Esophagus squamous epithelium (tissue), 5 donors: ENCODE measurements at places on chromosomes 1 and 21.

DNA sequence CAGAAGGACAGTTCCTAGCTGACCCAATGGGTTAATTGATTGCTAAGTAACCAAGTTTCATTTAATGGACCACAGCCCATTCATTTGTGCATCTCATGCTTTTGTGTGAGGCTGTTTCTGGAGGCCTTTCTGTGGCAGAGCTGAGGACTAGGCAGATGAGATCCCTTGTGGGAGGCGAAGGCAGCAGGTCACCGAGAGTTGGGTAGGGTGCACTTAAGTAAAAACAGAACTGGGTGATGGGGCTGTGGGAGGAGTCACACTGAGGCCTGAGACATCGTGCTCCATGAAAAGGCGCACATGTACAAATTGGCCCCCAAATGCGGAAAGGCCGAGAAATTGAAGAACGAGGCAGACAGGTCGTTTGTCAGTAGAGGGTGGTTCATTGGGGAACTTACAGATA is 60.9 kb downstream of the S100B start:
- no peak for DNase-seq

DNA sequence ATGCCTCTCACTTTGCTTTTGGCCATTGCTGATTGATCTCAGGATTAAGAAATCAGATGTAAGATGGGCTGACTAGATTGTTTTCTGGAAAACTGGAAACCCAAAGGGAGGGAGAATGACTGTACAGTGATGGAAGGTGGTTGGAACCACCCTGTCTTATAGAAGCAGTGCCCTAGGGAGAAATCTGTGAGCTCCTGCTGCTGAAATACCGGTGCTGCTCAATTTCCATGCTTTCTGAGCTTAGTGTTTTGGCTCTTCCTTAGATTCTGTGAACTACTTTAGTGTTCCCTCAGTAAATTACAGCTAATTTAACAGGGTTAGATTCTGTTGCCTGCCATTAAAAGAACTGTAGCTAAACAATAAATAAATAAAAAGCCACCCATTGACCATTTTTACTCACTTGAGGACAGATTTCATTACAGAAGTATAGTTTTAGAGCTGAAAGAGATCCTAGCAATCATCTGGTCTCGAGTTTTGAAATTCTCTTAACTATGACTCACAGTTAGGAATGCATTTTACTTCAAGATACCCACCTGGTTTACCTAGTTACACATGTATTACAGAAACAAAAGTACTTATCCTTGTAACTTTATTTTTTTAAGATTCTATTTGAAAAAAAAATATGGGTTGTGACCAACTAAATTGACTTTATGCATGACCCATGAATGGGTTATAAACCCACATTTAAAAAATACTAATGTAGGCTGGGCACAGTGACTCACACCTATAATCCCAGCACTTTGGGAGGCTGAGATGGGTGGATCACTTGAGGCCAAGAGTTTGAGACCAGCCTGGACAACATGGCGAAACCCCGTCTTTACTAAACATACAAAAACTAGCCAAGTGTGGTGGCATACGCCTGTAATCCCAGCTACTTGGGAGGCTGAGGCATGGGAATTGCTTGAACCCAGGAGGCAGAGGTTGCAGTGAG is 33.2 kb downstream of the CAMSAP2 start:
- no peak for DNase-seq

- DNase-seq = no peak
Observed at GRCh38 chr1:151713044-151713443, 3.6 kb downstream of the CELF3 start.

GRCh38 chr1:119132179-119132578 is 8.3 kb downstream of the WARS2 start:
- no peak for DNase-seq

GRCh38 chr1:233730809-233731208 is 116.9 kb downstream of the KCNK1 start:
- no peak for DNase-seq

- DNase-seq = no peak
Observed at GRCh38 chr1:177366091-177366490, 195.3 kb downstream of the BRINP2 start.

- DNase-seq = no peak
Observed at GRCh38 chr1:50195205-50195604, 86.5 kb downstream of the ELAVL4 start.

GRCh38 chr1:248834343-248834940 is 3.6 kb upstream of the ZNF672 start:
- no peak for DNase-seq

DNA sequence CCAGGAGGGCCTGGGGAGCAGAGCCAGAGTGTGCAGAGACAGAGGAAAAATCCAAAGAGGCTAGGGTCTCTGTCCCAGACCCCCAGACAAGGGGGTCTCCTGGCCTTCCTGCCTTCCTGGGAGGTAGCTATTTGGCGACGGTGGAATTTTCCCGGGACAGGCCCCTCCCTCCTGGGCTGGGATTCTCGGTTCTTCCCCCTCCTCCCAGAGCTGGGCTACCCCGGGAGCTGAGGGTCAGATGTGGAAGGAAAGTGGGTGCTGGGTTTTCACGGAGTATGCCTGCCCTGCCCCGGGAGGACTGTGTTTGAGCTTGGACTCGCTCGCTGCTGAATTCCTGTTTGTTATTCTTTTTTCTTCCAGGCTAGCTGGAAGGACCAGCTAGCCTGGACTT is 759 bp downstream of the AMPD2 start:
- DNase-seq = no peak

- no peak for DNase-seq
Observed at GRCh38 chr1:221777431-221778072, 35.7 kb upstream of the DUSP10 start.

GRCh38 chr1:8651236-8651890 is 166.1 kb downstream of the RERE start:
- no peak for DNase-seq

DNA sequence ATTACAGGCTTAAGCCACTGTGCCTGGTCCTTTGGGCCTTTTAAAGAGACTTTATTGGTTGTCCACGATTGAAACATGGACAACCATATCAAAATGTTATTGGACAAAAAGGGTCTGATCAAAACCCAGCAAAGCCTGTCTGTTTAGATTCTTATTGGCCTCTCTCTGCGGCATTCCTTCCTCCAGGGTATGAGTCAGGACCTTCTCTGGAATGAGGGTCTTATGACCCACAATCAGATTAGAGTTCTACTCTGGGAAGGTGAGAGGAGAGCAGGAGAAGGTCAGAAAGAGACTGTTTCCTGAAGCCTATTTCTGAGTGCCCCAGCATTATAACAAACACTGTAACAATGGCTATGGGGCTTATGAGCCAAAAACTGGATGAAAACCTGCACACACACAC is 7.9 kb downstream of the LURAP1 start:
- DNase-seq = no peak

DNA sequence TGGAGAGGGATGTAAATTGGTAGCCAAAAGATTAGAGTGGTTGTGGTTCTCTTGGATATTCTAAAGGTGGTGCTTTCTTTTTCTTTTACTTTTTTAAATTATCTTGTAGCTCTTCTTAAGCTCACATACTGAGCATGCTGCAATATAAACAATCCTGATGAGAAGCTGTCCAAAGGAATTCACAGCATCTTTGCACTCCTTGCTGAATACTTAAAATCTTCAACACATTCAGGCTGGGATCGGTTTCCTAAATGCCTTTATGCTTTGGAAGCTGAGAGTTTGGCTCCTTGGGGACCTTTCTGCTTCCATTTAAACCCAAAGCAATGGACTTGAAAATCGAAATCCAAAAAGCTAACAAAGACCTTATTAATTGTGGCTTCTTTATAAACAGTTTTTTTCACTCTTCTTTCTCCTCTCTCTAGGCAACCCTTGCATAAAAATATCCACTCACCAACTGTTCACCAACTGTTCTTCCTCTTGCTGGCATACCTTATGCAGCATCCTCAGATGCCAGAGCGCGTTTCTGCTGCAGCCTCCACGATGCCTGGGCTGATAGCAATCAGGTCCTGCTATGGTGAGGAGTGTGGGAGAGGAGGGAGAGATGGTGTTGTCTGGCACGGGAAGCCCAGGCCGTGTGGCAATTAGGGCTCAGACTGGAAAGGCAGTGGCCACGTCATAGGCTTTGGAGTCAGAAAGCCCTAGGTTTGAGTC is 535.8 kb upstream of the DAB1 start:
- DNase-seq = no peak

DNA sequence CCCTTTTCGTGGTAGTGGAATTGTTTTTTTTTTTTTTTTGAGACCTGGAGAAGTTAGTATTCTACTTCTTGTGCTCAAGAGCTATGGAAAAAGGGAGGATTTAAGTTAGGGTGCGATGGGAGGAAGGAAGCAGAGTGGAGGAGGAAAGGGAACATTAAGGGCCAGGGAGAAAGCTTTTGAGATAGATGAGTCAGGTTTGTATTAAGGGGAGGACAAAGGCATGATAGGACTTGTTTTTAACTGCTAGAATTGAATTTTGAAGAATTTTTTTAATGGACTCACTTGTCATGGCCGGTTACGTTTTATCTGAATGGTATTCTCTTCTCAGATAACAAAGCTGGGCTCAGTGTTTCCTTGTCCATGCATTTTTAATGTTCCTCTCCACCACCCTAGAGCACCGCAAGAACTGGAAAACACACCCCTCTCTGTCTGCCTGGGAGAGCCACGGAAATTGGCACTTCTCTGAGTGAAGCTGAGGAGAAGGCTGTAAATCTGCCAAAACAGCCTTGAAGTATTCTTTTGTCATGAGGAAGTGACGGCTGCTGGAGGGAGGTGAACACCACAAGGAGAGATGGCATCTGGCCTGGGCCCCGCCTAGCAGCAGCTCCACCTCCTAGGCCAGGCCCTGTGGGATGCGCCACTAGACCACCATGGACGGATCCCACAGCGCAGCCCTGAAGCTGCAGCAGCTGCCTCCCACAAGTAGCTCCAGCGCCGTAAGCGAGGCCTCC is 3.5 kb downstream of the NIPAL3 start:
- no peak for DNase-seq

DNA sequence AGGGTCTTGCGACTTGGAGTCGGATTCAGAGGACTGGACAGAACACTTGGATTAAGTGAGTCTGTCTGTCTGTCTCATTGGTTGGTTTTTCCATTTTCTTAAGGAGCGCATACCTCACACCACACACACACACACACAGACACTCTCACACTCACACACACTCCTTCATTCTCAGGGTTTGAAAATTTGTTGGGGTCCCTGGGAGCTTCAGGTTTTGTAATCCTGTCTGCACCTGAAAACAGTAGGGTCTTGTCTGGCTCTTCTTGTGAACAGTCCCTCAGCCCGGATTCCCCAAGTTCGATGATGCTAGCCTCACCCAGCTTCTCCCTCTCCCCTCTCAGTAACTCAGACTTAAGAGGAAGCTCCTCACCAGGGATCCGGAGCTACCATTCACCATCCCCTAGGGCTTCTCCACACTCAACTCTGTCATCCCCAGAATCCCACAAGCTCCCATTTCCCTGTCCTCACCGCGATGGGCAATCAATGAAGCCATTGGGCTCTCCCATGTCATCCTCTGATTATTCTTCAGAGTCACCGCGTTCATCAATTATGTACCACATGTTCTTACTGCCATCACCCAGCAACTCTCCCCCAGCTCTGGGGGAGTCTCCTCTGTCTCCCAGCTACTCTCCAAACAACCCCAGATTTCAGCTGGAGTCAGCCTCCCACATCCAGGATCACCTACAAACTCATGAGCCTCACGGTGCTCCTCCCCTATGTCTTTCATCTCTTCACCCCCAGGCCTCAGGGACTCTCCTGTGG is 1530.9 kb upstream of the TPTE start:
- DNase-seq = no peak

- no peak for DNase-seq
Observed at GRCh38 chr1:93554883-93555872, 107.3 kb downstream of the FNBP1L start.

DNA sequence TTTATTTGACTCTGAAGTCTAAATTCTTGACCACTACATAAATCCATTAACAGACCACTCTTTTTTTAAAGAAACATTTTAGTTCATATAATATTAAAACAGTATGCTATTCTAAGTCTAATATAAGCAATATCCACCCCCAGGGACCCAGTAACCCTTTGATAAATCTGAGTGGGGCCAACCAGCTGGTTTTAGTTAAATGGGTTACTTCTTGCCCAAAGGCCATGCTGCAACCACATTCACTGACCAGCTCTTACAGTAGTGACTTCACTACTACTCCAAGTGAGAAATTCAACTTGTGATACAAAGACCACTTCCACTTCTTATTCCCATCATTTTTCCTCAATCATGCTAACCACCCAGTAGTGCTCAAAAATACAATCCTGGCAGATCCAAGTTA is 20.5 kb downstream of the FUBP1 start:
- DNase-seq = no peak

- DNase-seq = no peak
Observed at GRCh38 chr1:161999301-162000052, 24.2 kb downstream of the OLFML2B start.

DNA sequence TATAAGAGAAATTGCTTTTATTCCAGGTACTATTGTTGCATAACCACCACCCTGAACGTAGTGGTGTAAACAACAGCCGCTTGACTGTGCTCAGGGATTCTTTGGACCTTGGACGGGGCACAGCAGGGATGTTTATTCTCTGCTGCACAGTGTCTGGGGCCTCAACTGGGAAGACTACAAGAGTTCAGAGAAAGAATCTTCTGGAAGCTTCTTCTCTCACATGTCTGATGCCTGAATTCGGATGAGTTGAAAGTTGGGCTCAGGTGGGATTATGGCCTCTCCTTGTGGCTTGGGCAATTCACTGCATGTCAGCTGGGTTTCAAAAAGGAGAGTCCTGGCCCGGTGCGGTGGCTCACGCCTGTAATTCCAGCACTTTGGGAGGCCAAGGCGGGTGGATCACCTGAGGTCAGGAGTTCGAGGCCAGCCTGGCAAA is 19.0 kb upstream of the SSBP3 start:
- DNase-seq = no peak

- DNase-seq = no peak
Observed at GRCh38 chr1:198350456-198350855, 190.0 kb downstream of the ATP6V1G3 start.

DNA sequence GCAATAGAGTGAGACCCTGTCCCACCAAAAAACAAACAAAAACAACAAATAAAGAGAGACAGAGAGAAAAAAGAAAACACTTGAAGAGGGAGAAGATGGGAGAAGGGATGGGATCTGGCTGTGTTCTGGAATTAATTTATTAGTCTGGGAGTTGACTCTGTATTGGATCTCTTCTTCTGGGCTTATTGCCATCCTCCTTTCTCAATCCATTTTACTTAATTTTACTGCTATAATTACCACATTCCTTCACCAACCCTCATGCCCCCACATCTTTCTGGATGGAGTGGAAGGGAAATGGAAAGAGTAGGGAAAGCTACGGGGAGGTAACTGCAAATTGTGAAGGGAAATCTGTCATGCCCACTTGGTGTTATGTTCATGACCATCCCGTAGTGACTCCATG is 42.9 kb downstream of the FMN2 start:
- DNase-seq = no peak

DNA sequence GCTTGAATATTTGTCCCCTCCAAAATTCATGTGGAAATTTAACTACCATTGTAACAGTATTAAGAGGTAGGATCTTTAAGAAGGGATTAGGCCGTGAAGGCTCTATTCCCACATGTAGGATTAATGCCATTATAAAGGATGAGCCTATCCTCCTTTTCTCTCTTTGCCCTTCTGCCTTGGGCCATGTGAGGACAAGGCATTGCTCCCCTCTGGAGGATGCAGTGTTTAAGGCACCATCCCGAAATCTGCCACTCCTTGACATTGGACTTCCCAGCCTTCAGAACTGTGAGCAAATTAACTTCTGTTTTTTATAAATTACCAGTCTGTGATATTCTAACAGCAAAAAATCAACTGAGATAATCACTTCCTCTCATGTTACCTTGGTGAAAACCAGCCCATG is 124.4 kb downstream of the TOMM20 start:
- DNase-seq = no peak
